ENCODE measurements at places on chromosomes 2 and 18. TPM values are rescaled to one million over a fixed set of nuclear protein-coding genes. Genes with fewer than 3 reads are reported as not detected.

Gene C1QL2
- not detected for total RNA-seq

DNA sequence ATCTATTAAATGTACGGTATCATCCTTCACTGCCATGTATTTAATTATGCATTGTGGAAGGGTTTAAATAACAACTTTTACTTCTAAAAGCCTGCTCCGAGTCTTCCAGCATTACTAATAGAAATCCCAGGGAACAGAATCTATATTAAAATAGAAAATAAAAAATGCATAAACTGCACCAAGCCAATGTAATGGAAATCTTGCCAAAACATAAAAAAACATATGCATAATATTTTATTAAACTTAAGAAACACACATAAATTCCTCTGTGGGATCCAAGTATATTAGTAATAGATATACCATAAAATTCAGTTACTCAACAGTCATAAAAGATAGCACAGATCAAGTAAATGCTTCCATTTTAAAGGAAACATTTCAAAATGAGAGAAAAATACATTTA lies 175.6 kb downstream of the TDRD15 start:
- DNase-seq = no peak

- DNase-seq = no peak
Measured at GRCh38 chr2:199606193-199606780, 148.5 kb upstream of the SATB2 start.

DNA sequence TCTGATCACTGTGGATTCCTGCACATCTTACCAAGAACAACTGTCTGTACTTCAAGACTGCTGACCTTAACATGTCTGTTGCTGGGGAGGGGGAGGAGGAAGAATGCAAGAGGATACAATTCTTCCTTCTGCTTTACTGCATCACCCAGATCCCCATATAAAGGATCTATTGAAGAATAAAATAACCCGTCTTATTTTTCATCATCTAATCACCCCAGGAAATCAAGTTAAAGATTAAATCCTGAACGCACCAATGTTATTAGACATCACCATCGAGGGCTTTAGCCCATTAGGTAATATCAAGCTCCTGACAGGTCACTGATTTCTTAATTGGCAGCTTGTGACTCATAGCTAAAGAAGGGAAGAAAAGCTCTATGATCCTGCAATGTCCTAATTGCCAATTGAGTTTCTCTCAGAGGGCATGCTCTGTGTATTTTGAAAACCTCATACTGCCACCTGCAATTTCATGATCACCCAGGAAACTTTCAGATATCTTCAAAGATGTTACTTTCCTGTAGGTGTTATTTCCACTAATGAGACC lies 75.4 kb upstream of the KCNE4 start:
- DNase-seq = no peak

DNA sequence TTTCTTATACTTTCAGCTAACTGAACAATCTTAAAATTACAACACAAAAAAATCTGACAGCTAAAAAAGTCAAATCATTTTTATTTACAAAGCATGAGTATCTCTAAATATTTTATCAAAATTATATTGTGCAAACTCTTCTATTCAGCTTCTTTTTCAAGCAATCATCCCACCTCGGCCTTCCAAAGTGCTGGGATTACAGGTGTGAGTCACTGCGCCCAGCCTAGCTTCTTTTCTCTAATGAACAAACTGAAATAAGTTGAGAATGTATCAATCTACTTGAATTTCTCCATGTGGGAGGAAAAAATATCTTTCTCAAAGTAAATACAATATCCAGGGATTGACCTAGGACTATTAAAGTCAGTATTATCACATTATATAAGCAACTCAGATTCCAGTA lies 14.9 kb downstream of the NDUFS1 start:
- no peak for DNase-seq
